ENCODE measurements at places on chromosomes 12 and 14.
A peak's percentile ranks its signal among the peaks of the same experiment; 100 is the strongest.

DNA sequence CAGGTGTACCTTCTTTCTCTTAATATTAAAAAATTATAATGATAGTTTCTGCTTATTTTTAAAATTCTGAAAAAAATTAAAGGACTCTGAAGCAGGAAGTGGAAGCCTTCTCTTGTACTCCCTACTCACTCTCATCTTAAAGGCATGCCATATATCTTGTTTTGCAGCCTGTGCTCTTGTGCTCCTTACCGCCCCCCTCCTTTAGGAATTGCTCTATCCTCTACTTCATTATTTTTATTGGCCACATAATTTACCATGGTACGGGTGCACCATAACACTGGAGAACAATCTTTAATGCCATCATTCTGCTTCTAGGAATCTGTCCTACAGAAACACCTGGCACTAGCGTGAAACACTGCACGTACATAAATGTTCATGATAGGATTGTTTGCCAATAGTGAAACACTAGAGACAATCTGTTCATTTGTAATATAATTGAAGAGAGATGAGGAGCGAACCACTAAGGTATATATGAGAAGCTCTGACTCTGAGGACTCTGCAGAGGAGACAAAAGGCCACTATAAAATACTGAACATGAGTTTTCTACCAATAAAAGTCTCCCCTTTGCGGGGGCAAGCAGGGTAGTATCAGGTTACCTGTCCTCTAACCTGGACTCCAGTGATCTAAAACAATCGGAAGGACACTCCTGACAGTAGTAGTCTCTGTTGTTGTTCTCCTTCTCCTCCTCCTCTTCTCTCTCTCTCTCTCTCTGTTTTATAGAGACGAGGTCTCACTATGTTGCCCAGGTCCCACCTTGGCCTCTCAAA, 6.3 kb upstream of the NYNRIN start:
- DNase-seq: no peak

DNA sequence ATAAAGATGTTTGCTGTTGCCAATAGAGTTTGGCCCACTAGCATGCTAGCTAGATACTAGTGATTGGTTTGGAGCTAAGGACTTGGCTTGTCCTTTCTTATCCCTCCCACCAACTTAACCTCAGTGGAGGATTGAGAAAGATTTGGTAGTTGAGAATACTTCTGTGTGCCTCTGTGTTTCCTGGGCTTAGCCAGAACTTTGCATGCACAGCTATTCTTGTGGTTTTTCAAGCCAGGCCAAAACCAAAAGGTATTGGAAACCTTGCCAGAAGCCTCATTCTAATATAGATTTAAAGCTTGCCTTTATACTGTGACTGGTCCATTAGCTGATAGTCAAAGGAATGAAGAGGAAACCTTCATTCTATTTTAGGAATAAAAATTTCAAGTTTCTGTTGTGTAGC, 188.5 kb downstream of the CCDC91 start:
- no peak for DNase-seq

DNA sequence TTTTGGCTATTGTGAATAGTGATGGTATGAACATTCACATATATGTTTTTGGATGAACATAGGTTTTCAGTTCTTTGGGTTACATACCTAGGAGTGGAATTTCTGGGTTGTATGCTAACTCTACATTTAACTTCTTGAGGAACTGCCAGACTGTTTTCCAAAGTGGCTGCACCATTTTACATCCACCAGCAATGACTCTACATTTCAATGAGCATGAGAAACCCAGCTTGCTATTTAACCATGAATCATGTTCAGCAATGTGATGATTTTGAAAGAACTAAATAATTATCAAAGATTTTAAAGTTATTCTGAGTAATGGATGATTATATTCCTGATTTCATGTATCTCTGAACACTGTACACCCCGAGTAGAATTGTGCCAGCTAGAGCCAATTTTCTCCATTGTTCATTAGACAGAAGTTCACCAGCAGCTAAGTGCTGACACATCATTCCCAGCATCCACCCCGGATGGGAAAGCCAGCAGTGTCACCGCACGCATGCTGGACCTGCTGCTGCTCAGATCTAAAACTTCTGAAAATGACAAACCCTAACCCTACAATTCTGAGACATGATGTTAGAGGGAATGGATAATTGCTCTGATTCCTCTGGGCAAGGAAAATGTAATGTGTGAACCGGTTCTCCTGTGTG, 13.3 kb upstream of the ANAPC5 start:
- DNase-seq: no peak

GRCh38 chr12:70994217-70994788, 73.8 kb upstream of the PTPRR start:
- DNase-seq: no peak

DNA sequence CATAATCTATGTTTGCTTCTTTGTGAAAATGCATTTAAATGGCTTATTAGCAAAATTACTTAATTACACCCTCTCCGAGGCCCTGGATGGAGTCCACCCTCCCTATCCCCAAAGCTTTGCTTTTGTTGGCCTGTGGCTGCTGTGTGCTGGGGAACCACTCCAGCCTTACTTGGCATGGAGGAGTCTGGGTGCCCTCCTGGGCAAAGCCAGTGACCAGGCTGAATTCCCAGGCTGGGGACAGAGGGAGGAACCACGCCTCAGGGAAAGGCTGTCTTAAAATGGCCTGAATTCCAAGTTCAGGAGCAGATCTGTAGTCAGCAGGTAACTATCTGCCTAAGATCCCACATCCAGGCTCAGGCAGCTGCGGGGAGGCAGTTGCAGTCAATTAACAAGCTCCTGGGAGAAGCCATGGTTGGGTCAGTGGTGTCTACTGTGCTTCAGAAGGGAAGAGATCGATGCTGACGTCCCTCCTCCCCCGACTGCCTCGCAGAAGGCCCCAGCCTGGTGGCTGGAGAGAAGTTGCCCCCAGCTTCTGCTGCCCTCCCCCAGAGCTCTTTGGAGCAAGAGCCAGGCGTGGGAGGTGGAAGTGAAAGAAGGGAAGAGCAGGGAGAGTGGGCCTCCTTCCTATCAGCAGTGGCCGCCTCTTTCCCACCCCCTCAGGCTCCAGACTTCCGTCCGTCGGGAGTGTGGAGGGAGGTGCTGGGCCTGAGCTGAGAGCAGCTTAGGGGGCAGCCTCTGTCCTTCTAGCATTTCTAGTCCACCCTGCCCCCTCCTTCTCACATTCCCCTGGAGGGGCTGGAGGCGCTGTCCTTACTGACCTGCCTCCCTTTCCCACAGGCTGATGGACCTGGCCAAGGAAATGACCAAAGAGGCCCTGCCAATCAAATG, 11.3 kb downstream of the VASH1 start:
- no peak for DNase-seq

- DNase-seq: peak; percentile 25
Measured at GRCh38 chr12:115983226-115983798, 294.2 kb downstream of the MED13L start.

DNA sequence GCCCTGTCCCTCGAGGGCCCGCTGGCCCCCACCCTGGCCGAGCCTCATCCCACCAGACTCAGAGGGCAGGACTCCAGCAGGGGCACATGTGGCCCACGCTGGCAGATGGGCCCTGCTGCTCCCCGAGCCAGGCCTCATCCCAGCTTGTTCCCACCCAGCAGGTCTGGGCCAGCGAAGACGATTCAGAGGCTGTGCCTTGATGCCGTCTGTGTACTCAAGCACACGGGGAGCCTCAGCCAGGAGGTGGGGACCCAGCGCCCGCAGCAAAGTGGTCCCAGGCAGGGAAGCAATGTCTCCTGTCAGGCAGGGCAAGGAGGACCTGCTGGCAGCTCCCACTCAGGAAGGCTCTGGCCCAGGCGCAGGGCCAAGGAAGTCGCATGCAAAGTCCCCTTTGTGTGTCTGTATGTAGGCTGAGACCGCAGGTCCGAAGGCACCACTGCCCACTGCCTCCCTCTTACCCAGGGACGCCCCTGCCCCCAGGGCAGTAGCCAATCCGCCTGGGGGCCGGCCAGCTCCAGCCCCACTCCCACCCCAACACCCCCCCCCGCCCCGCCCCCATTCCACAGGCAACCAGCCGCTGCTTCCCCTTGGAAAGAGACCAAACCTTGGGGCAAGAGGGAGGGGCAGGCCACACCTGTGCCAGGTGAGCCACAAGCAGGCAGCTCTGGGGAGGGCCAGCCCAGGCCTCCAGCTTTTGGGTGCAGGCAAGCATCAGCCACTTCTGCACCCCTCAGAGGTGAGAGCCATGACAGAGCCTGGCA, 9.4 kb downstream of the DEGS2 start:
- DNase-seq: no peak

DNA sequence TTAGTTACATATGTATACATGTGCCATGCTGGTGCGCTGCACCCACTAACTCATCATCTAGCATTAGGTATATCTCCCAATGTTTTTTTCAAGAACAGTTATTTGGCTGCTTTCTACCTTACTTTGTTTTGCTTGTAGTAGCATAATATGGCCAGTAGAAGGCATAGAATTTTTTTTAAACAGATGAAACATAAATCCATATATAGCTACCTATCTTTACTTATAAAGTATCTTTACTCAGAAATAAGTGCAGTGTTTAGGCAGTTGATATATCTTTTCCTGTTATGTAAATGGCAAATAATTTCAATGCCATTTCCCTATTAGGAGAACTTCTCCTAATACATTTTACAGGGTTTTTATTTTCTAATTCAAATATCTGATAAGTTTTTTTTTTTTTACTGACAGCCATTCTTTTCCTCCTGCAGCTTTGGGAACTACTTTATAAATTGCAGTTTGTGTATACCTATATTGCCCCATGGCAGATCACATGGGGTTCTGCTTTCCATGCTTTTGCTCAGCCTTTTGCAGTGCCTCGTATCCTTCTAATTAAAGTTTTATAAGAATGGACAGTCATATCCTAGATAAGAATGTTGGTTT, 143.1 kb downstream of the PCNX1 start:
- DNase-seq: no peak

GRCh38 chr12:3083241-3083920, 6.2 kb downstream of the TSPAN9 start:
- no peak for DNase-seq

DNA sequence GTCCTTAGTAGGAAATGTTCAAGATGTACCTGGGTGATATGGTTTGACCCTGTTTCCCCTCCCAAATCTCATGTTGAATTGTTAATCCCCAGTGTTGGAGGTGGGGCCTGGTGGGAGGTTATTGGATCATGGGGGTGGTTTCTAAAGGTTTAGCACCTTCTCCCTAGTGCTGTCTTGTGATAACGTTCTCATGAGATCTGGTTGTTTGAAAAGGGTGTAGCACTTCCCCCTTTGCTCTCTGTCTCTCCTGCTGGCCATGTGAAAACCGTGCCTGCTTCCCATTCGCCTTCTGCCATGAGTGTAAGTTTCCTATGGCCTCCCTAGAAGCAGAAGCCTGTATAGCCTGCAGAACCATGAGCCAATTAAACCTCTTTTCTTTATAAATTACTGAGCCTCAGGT, 353.0 kb upstream of the SFSWAP start:
- DNase-seq: no peak

GRCh38 chr12:107131832-107132616, 38.7 kb upstream of the CRY1 start:
- DNase-seq: peak; percentile 38

DNA sequence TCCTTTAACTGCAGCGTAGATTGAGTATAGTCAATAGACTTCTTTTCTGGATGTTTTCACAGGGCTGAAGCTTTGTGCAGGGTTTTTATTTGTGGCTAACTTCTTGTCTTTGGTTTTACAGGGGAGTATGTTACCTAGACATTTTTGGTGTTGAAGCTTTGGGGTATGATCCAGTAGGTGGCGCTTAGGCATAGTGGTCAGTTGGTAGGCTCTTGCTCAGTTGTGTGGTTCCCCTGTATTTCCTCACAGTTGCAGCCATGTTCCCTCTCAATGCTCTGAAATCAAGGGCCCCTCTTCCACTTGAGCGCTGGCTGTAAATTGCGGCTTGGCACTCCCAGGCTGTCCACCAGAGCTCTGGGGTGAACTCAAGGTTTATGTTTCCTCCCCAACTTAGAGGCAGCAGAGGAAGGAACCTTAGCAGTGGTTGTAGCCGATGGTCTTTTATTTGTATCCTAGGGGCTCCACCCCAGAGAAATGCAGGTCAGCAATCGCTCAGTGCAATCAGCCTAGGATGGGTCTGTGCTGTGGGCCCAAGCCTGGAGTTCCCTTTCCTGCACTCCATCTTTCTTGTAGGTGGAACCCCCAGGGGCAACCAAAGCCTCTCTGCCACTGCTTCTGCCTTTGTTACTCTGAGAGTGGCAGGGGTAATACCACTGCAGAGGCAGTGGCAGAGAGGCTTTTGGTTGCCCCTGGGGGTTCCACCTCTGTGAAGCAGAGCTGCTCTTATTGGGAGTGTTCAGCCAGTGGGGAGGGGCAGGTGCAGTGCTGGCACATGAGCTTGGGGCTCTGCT, 55.1 kb downstream of the CMAS start:
- DNase-seq: no peak

GRCh38 chr12:106602076-106602475, 19.3 kb downstream of the RFX4 start:
- DNase-seq: no peak

DNA sequence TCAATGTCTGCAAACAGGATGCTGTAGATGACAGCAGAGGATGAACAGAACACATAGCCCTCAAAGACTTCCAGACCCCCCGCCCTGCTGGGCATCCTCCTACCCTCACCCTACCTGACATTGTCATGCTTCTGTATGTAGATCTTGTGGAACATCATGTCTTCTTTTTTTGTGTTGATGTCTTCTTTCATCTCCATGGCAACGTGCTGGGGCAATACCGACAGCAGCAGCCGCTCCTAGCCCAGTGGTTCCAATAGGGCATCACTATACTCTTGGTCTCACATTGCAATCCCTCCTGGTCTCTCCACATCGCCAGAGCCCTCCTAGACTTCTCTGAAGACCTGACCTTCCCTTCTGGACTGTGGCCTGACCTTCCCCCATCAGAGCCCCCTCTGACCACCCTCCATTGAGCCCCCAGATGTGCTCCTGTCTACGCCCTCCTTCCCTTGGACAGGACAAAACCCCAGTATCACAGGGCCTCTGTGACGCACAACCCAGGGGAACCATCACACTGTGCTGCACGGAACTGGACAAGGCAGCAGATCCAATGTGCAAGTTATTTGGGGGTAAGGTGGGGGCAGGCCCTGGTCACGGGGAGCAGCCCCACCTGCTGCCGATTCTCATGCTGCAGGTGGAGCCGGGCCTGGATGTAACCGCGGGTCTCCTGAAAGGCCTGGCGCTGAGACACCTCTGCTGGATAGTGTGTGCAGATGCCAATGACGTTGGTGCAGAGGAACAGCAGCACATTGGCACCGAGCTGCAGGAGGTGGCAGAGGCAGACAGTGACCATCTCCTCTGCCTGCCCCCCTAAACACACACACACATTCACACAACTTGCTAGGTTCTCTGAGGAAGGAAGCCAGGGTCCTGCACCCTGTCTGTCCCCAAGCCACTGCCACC, 11.1 kb downstream of the ADCY6 start:
- DNase-seq: no peak

GRCh38 chr12:66196806-66197205, 7.8 kb downstream of the IRAK3 start:
- no peak for DNase-seq

- DNase-seq: peak; percentile 51
Measured at GRCh38 chr14:105474483-105475268, at the start of gene CRIP2. CRIP2 (plus strand) TSS chr14:105474821; CDS start chr14:105474863, 42 bp downstream.

- DNase-seq: peak; percentile 11
Measured at GRCh38 chr12:130765186-130765659, 49.1 kb upstream of the RIMBP2 start.
